HT1080 (cell line): ENCODE measurements at places on chromosomes 3 and 15. TPM values are rescaled to one million over a fixed set of nuclear protein-coding genes. Genes with fewer than 3 reads are reported as not detected.

CHRNB4 gene
- total RNA-seq, result not detected in 2 replicates

COL8A1 gene
- 5.3 and 5.6 TPM in 2 replicates for total RNA-seq

P3H2 gene
- 0.03 TPM in 1 of 2 replicates, not detected in the other for total RNA-seq

PRRT3 gene
- total RNA-seq, result 1.0 and 1.3 TPM in 2 replicates

LDHAL6B gene
- total RNA-seq, result not detected in 2 replicates

GOLGA8B gene
- 8.5 and 9.6 TPM in 2 replicates for total RNA-seq

C2CD4B gene
- not detected in 2 replicates for total RNA-seq

TMEM212 gene
- not detected in 2 replicates for total RNA-seq

COL7A1 gene
- 3.1 and 4.2 TPM in 2 replicates for total RNA-seq

EFCC1 gene
- total RNA-seq, result not detected in 2 replicates

DNA sequence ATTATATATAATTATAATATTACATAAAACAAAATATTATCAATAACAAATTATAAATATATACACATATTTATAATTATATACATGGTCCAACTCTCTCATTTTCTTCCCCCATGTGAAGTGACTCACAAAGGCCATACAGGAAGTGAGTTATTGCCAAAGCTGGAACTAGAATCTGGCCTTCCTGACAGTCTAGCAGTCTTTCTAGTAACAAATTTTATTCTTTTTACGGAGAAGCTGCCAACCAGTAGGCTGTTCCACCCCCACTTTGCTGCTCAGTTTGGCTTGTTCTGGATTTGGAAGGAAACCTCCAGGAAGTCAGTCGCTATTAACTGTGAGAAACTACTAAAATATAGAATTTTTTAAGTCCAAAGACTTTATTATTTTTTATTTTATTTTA lies 79.6 kb downstream of the DHX36 start:
- peak; percentile 63 for DNase-seq

DNA sequence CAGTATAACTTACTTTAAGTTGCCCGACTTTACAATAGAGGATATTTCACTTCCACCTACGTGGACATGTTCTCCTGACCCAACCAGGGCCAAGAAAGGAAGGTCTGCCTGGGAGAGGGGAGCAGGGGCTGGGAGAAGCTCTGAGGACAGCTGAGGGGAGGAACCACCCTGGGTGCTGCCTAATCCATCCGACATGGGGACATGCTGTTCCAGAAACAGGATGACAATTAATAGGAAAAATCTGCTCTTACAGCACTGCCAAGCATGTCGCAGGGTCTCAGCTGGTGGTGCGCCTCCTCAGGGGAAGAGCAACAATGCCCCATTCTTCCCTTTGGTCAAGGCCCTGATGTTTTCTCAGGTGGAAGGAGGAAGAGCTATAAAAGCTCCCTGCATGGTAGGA lies 132.3 kb downstream of the NTRK3 start:
- no peak for DNase-seq

DNA sequence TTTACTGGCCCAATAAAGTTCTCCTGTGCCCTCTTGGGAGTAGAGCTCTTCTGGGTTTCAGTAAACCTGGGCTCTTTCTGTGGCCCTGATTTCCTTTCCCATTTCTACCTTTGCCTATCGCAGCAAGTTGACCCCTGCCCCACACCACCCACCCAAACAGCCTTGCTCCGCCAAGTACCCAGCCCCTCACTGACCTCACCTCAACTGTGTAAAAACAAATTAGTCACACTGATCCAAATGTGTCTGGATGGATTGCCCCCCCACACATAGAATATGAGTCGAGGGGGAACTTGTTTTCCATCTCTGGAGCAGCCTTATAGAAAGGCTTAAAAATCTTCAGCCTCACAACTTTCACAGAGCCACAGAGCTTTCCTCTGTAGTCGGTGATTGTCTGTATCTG lies 28.6 kb upstream of the VEPH1 start:
- peak; percentile 44 for DNase-seq

DNA sequence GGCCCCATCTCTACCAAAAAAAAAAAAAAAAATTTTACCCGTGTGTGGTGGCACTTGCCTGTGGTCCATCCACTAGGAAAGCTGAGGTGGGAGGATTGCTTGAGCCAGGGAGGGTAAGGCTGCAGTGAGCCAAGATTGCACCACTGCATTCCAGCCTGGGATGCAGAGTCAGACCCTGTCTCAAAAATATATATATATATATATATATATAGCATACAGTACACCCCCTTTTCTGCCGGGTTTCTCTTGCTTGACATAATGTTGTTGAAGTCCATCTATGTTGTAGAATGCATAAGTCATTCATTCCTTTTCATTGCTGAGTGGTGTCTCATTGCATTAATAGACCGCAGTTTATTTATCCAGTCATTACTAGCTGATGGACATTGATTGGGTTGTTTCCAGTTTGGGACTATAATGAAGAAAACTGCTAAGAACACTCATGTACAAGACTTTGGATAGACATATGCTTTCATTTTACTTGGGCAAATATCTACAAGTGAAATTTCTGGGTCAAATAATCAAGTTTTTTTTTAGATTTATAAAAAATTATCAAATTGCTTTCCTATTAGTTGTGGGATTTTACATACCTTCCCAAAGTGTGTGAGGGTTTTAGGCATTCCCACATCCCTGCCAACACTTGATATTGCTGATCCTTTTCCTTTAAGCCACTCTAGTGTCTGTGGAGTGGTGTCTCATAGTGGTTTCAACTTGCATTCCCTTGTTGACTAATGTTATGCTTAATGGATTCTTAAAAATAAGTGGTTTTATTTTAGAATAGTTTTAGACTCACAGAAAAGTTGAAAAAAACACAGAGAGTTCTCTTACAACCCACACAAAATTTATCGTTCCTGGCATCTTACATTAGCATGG lies 2.1 kb upstream of the PRR20G start:
- DNase-seq, result peak; percentile 44

DNA sequence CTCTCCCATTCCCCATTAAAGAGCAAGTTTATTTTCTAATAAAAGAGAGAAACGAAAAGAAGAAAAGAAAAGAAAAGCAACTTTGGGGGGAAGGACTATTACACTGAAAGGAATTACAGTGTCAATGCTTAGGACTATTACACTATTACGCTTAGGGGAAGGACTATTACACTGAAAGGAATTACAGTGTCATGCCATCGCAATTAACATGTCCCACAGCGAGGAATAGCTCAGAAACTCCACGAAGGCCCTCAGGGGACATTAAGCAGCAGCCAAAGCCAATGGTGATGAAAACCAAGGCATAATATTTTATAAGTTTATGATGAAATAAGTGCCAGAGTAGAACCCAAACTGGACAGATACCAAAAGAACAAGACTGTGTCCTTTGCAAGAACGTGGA lies 22.1 kb upstream of the DET1 start:
- DNase-seq, result no peak

DNA sequence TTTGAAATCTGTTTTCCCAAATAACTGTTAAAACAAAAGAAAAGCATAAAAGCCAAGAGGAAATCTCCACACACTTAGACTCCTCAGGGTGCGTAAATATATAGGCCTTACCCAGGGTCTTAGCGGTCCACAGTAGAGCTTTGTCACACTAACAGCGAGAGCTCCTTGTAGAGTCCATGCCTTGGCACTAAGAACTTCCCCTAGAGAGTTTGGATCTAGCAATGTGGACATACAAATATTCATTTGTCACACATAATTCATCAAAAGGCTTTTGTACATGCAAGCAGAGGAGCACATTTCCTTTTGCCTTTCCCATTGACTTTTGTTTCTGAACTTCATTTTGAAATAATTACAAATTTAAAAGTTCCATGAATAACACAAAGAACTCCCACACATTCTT lies 11.0 kb upstream of the SLMAP start:
- no peak for DNase-seq

DNA sequence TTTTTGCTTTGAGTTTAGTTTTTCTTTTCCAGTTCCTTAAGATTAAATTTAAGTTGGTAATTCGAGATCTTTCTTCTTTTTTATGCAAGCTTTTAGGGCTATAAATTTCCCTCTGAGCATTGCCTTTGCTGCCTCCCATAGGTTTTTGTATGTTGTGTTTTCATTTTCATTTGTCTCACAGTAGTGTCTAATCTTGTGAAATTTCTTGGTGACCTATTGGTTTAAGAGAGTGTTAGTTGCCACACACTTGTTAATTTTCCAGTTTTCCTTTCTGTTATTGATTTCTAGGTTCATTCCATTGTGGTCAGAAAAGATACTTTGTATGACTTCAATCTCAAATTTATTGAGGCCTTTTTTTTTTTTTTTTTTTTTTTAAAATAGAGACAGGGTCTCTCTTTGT lies 18.3 kb upstream of the IL20RB start:
- DNase-seq, result no peak

- DNase-seq, result no peak
Observed at GRCh38 chr3:111517801-111518200, 24.2 kb upstream of the CD96 start.

- no peak for DNase-seq
Observed at GRCh38 chr3:44469914-44470313, 7.6 kb downstream of the ZNF445 start.

DNA sequence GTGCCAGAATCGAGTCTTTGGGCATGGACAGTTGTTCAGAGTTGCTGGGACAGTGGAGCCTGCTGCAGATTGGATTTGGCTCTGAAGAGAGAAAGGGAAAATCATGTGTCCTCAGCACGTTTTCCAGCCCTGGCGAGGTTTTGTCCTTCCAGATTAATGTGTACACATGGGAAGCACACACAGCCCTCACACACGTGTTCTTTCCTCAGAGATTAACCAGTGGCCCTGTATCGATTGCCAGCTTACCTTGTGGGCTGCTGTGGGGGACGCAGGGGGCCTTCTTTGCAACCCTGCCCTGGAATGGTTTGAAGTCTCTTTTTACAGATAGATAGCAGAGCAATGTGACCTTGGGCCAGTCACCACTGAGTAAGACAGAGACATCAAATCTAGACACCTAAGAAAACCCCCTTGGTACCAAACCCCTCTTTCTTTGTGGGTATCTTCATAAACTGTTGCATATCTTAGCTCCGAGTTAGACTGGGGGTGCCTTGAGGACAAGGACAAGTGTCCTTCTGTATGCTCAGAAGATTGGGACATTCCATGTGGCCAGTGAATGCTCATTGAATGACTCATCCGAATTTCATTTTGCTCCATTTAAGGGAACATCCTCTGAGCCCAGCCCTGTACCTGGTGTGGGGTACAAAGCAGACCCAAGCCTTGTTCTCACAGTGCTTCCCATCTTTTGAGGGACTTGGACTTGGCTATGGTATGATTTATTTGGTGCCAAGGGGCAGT lies 48.0 kb downstream of the SMAD6 start:
- DNase-seq, result peak; percentile 58

- DNase-seq, result peak; percentile 35
Observed at GRCh38 chr3:123618768-123619484, 34.1 kb upstream of the HACD2 start.

GRCh38 chr15:87916208-87916607 lies 340.3 kb downstream of the NTRK3 start:
- DNase-seq, result peak; percentile 79

- no peak for DNase-seq
Observed at GRCh38 chr15:99239545-99240198, 9.7 kb downstream of the TTC23 start.

- DNase-seq, result no peak
Observed at GRCh38 chr15:55915876-55916567, 77.4 kb downstream of the NEDD4 start.

GRCh38 chr3:25542492-25543039 lies 114.5 kb downstream of the RARB start:
- no peak for DNase-seq

- DNase-seq, result no peak
Observed at GRCh38 chr3:9146367-9147071, 102.9 kb downstream of the SRGAP3 start.

- no peak for DNase-seq
Observed at GRCh38 chr3:150434234-150434633, 26.1 kb downstream of the TSC22D2 start.

DNA sequence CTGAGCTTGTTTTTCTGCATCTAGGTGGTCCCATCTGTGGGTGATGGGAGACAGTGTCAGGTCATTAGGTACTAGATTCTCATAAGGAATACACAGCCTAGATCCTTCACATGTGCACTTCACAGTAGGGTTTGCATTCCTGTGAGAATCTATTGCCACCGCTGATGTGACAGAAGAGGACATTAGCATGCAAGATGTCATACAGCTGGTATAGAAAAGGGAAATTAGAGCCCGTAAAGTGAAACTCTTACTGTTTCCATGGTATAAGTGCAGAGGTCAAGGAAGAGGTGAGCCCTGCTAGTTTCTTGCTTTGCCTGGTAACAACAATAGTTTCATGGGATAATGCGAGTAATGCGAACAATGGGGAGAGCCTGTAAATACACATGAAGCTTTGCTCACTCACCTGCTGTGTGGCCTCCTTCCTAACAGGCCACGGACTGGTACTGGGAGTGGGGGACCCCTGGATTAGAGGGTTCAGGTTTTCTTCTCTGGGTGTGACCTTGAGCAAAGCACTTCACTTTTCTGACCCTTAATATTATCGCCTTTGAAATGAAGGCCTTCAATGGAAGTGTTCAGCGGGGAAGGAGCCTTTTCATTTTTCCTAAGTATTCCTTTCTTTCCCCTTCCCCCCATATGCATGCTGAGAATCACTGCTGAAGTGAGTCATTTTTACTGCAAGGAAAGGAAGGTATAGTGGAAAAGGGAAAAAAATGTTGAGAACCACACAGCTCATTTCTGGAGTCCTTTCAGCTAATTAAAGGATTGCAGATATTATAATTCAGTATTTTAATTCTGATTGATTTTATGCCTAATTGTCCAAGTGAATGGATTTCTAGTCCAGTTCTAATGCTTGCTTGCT lies 286.4 kb downstream of the UBE2E2 start:
- peak; percentile 57 for DNase-seq

DNA sequence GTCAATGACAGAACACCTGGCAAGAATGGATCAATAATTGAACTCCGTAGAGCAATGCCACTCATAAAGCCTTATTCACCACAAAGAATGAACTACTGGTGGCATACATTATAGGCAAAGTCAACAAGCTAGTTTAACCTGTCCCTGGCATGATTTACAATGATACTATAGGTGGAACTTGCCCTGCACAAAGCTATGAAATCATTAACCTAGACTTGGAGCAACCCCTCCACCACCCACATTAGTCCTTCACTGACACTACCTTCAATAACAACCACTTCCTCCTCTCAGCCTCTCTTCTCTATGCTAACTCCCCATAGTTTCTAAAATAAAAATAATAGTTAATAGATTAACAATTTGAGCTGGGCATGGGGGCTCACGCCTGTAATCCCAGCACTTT lies 54.4 kb downstream of the ACAP2 start:
- DNase-seq, result no peak
